ENCODE measurements at places on chromosomes 7 and 10. TPM values are rescaled to one million over a fixed set of nuclear protein-coding genes. Genes with fewer than 3 reads are reported as not detected.

GRCh38 chr10:78211561-78212051 lies 177.9 kb downstream of the RPS24 start:
- no peak for DNase-seq

DNA sequence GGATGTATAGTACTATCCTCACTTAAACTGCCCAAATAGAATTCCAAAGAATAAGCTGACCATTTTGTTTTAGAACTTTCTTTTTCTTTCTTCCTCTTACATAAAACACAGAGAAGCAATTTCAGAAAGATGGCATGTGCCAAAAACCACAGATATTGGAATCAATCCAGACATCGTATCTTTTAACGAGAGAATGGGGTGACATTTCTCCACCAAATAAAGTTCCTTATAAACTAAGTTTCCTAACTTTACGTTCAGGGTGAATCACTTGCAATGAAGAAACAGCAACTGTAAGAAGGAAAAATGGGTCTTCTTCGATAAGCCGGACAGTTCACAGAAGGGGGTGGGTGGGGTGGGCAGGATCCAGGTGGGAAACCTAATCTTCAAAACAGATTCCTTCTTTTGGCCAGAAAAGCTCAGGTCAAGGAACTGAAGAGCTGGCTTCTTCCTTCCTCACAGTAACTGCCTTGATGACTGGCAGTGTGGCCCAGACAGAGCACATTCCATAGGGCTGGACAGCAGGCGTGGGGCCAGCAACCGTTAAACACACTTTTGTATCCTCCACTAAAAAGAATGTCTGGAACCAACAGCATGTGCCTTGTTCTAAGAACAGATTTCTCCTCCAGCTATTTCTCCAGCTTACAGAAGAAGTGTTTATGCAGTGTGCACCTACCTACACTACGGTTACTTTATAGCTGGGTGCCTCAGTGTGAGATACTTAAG lies 31.5 kb downstream of the CREB3L2 start:
- DNase-seq: peak; percentile 49

The PALD1 gene
- total RNA-seq: 5.2 TPM

The FAM25A gene
- total RNA-seq: 11.4 TPM

- no peak for DNase-seq
These were observed 39.8 kb downstream of the SLC35B4 start for GRCh38 chr7:134276951-134277350.

The SLC26A5 gene
- not detected for total RNA-seq

- DNase-seq: peak; percentile 89
These were observed 83.1 kb downstream of the GRK5 start for GRCh38 chr10:119290301-119291048.

GRCh38 chr7:125845686-125846085 lies 916.1 kb upstream of the POT1 start:
- no peak for DNase-seq

The TMEM184A gene
- total RNA-seq: 21.4 TPM

DNA sequence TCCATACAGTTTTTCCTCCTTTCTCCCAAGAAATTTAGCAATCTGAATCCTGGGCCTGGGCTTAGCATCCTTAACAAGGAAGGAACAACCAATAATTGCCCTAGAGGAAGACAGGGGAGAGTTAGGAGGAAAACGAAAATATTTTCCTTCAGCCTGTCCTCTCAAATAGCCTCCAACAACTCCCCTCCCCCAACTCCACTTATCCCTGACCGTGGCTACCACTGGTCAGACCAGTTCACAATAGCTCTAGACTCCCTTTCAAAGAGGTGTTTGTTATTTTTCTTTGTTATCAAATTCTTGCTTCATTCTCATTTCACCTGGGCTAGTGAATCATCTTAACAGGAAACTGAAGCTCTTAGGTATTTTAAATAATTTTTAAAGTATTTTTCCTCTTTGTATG lies 114.1 kb downstream of the CPED1 start:
- peak; percentile 90 for DNase-seq

DNA sequence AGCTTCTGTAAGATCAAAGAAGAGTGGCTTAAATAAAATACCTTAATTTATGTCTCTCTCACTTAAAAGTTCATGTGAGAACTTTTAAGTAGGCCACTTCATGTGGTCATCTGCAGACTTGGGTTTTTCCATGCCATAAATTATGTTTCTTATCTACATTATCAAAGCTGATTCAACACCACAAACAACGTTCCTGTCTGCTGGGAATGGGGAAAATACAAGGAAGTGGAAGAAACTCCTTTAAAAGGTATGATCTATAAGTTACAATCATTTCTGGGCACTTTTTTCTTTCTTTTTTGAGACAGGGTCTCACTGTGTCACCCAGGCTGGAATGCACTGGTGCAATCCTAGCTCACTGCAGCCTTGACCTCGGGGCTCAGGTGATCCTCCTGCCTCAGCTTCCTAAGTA lies 16.9 kb upstream of the OTUD1 start:
- peak; percentile 69 for DNase-seq

All from PC-9 (cell line).